ENCODE measurements at places on chromosomes 6 and 20.

DNA sequence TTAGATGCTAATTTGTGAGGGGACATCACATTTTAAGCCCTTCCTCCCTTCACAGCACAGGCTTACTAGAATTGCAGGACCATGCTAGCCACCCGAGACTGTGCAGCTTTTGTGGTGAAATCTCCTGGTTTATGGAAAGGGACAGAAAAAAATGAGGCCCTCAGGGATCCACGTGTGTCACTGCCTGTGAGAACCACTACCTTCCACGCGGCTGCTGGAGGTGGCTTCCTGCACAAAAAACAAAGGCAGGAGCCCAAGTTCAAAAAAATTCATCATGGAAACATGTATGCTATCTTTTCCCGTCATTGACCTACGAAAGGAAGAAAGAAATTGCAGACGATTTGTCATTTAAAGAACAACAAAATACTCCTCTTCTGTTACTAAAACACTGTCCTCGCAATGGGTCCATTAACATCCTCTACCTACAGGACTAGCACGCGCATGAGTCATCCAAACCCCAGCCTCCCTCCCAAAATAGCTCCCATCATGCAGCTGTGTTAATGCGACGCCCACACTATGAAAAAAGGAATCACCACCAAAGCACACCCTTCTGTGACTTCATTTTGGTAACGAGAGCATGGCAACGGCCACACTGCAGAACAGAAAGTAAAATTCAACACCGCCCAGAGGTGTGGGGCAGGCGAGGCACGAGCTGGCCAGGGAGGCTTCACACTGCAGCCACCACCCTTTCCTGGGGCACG, 45.7 kb downstream of the RAMACL start:
- DNase-seq: no peak

- DNase-seq: no peak
Observed at GRCh38 chr6:3438190-3439167, 18.4 kb downstream of the SLC22A23 start.

GRCh38 chr6:3707024-3707423, 44.5 kb downstream of the PXDC1 start:
- no peak for DNase-seq

DNA sequence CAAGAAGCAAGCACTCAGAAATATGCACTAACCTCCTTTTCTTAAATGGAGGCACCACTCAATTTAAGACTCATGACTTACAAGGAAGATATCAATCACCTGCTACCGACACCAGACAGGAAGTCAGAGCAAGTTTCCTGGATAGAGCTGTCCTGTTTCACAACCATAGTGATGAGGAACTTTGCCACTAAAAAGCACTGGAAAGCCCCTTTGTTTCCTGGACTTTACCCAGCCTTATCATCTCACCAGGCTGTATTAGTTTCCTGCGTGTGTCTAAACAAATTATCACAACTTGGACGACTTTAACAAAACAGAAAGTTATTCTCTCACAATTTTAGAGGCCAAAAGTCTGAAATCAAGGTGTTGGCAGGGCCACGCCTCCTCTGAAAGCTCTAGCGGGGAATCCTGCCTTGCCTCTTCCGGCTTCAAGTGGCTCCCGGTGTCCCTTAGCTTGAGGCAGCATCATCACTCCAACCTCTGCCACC, 253.8 kb upstream of the STXBP5 start:
- DNase-seq: no peak

DNA sequence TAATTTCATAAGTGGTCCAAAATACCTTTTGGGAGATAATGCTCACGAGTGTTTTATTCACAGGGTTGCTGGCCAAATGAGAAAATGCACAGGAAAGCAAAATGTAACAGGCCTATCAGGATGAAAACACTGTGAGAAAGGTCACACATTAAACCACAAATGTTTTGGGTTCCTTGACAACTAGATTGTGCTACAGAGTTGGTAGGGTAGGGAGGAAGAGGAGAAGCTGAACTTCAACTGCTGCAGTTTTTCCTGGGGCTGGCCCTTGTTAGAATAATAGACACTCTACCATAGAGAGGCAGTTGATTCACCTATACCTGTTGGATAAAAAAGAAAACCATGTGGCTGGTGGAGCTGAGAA, 28.1 kb upstream of the PAQR8 start:
- no peak for DNase-seq

All from AG20443 (cell line).